Tibial nerve (tissue), 4 donors: ENCODE measurements at places on chromosomes 3 and 15.

DNA sequence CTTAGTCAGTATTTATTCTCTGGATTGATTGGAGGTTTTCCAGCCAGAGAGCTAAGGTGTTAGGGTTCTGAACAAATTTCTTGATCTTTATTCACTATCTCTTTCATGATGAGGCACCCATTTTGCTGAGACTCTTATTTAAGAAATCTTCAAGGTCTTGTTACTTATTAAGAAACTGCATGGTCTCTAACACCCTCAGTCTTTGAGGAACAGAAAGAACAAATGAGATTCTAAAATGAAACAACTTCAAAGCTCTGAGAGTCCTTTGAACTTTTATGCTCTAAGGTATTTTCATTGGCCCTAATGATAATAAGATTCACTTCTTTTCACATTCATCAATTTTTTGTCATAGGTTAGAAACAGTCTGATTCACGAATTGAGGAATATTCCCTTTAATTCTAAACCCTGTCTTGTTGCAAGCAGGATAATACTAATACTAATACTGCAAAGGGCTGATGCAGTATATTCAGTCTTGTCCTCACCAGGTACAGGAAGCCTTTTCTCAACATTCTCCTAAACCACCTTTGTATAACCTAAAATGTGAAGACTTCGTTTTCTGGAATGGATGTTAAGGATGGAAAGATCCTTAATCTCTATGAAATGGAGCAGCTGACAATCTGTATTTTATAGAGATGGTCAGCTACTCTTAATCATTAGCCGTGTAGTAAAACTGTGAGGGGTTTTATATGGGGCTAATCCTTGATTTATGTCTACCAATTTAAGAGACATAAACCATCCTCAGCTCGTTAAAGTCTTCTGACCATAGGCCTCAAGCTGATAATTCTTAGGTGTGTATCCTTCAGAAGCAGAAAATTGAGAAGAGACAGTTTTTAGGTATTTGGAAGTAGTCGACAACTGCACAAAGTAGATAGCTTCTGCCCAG is 198.3 kb downstream of the OTOL1 start:
- no peak for DNase-seq

- no peak for DNase-seq
These were observed 85.8 kb downstream of the GAP43 start for GRCh38 chr3:115709093-115709492.

GRCh38 chr3:72891053-72891855 is 3.4 kb downstream of the GXYLT2 start:
- peak; percentile 49 for DNase-seq

DNA sequence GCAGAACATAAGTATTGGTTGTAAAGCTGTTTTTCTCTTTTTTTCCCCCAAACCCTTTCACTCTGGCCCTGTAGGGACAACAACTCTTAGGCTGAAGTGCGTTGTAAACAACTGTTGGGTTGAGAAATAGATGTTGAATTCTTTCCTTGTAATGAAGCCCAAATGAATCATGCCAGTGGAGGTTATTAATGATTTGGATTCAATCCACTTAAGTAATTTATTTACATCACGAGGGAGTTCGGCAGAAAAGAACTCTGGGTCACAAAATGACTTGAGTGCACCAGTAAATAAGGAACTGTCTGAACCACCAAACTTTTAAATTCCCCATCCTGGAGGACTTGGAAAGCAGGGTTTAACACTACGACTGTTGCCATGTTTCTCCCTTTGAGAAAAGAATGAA is 218.9 kb downstream of the PDZRN3 start:
- DNase-seq: no peak

GRCh38 chr3:33184863-33185262 is 33.7 kb downstream of the SUSD5 start:
- DNase-seq: no peak

DNA sequence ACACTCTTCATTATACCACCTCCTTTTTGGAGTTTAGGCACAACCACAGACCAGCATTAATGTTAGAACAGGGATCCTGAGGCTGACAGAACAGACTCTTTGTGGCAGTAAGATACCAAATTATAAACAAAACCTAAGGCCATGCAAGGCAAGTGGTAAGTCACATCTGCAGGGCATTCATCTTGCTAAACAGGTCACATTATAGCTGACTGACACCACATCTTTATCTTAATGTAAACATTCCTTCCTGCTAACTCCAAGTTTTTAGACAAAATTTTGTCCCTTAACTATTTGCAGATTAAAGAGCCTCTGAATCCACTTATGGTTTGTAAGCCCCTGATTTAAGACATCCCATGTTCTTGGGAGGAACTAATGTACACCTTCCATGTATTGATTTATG is 500.6 kb downstream of the PYDC2 start:
- DNase-seq: no peak

DNA sequence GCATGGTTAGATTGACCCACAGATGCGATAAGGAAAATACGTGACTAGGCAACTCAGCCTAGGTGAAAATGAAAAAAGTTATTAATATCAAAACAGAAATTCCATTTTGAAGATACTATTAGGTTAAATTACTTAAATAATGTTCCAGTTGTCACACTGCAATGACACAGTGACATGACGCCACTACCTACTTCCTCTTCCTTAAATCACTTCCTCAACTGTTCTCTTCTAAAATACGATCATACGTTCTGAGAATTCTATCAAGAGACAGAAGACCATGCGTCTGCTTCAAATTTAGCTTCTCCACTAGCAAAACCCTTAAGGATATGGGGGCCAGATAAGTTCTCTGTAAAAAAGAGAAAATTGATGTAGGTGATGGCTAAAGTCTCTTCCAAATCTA is 18.2 kb downstream of the CMTM6 start:
- DNase-seq: no peak

- DNase-seq: peak; percentile 47
These were observed 16.7 kb upstream of the SOX2 start for GRCh38 chr3:181694805-181695660.

GRCh38 chr15:86010891-86011290 is 68.8 kb upstream of the AGBL1 start:
- no peak for DNase-seq

- DNase-seq: no peak
These were observed 22.1 kb downstream of the SIAH2 start for GRCh38 chr3:150740733-150741496.

GRCh38 chr3:52310861-52311575 is 5.1 kb upstream of the DNAH1 start:
- no peak for DNase-seq

- DNase-seq: no peak
These were observed 46.3 kb downstream of the GOLIM4 start for GRCh38 chr3:168049367-168049974.

- peak; percentile 14 for DNase-seq
These were observed 203.7 kb downstream of the ABHD5 start for GRCh38 chr3:43894176-43895049.

DNA sequence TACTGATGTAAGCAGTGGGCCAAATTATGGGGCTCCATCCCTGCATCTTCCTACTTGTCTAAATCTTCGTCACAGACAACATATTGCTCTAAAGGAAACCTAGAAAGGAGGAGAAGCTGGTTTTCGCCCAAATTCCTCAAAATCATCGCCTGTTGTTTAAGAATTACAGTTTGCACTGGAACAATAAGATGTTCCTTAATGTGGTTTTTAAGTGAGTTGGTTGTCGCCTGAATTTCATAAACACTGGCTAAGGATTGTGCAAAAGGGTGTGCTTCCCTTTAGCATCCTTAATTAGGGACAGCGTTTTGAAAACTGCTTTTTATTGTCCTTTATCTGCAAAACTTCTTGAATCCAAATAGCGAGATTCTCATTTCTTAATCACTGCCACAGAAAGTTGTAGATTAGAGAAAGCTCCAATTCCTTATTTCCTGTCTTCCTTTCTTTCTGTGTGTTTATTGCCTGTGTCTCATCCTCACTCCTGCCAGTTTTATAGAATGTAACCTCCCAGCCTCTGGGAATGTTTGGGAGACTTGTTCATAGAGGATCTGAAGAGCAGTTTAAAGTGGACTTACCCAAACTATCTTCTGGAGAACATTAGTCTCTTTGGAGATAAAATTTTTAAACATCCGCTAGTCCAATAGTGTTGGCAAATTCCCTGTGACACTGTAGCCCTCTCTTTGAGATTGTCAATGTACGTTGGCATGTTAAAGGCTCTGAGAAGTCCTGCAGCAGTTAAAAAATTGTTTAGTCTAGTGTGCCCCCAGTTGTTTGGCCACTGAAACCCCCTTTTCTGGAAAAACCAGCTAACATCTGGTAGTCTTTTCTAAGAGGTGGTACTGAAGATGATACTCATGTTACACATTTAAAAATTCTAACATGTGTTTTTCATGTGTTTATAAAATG is 50.4 kb downstream of the FLNB start:
- DNase-seq: no peak

GRCh38 chr3:71191031-71191482 is 392.5 kb downstream of the FOXP1 start:
- DNase-seq: no peak

DNA sequence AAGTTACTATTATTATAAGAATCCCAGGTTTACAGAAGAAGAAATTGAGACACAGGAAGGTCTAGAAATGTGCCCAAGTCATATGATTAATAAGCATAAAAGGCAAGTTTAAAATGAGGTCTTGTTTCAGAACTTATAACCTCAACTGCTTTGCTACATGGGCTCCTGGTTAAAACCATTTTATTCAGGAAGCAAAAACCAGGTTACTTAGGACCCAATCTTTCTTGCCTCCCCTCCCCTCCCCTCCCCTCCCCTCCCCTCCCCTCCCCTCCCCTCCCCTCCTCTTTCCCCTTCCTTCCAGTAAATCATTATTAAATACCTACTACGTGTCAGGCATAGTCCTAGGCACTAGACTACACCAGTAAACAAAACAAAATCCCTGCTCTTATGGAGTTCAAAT is 93.9 kb downstream of the NAALADL2 start:
- no peak for DNase-seq

GRCh38 chr3:181174676-181175233 is 185.2 kb upstream of the DNAJC19 start:
- DNase-seq: no peak

- DNase-seq: no peak
These were observed 149.4 kb upstream of the ADAMTS9 start for GRCh38 chr3:64837126-64837738.

DNA sequence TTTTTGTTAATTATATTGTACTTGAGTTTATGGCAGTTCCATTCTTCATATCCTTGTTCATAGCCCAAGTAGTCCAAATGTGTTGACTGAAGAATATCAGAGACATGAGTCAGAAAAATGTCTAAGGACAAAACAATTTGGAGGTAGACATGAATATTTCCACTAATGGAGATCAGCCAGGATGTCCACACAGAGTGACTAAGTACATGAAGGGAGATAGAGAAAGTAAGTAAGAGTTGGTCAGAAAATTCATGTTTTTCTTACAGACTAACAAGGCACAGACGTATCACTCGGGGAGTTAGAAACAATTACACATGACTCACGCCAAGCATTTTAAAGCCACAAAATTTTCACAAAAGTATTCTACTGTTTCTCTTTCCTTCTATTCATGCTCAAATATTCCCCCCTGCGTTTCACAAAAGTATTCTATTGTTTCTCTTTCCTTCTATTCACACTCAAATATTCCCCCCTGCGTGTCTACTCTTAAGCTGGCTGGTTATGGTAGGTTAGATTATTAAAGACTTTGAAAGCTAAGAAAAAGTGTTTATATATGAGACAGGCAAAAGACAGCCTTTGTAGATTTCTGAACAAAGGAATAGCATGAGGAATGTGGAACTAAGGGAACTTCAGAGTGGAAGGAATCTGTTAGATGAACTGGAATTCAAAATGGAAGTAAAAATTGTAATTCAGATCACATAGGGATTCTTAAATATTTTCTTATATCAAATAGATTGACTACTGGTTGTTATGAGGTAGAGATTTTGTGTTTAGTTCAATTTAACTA is 648.7 kb upstream of the CCDC54 start:
- no peak for DNase-seq

GRCh38 chr3:106965307-106965706 is 411.9 kb upstream of the CCDC54 start:
- no peak for DNase-seq

DNA sequence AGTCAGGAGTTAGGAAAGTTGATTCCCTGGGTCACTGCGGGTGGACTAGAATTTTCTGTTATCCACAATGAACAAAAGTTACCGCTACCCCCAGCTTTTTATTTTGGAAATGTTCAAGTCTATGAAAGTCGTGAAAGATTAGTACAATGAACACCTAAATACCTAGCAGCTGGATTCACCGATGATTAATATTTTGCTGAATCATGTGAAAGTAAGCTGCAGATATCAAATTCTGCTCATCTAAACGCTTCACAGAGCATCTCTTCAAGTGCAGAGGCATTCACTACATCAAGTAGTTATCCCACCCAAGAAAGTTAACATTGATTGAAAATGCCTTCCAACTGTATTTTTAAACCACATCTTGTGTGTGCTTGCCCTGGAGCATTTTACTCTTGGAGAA is 729.0 kb upstream of the NR2F2 start:
- DNase-seq: no peak

- no peak for DNase-seq
These were observed 22.8 kb downstream of the SERP1 start for GRCh38 chr3:150523538-150523937.

DNA sequence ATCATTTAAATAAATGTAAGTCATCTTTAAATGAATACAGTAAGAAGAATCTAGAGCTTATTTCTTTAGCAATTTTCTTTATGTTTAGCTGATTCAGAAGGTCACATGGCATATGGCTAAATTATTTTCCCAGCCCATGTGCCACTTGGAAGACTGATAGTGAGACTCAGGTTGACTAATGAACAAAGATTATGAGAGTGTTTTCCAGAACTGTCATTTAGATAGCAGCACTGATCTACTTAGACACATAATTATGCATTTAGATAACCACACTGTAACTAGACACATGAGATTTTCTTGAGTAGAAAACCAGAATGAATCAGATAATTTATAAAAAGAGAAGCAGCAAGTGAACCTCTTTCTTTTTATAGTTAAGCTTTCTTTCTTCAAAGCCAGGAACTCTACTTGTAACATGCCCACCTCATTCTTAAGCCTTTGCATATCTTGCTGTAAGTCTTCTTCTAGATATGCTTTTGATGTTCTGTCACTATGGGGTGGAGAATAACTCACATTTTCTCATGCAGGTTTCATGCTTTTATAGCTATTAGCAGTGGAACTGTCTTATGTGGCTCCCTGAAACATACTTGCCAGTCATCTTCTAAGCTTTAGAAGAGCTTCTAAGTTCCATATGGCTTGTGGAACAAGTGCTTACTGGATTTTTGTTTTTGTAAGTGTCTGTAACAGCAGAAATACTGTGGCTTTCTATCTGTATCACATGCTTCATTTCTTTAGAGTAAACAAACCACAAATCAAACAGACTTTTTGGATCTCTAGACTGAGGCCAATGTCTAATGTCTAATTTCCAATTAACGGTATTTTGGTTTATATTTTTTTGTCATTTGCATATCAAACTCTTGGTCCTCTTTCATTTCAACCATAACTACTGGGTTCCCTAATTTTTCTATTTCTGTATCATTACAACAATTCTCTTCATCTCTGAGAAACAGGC is 101.4 kb downstream of the LMLN start:
- DNase-seq: no peak

GRCh38 chr3:133113526-133113925 is 75.3 kb downstream of the TMEM108 start:
- no peak for DNase-seq

GRCh38 chr3:195543500-195544229 is 540 bp upstream of the PPP1R2 start:
- DNase-seq: no peak
